ENCODE measurements at places on chromosomes 7 and 10.

DNA sequence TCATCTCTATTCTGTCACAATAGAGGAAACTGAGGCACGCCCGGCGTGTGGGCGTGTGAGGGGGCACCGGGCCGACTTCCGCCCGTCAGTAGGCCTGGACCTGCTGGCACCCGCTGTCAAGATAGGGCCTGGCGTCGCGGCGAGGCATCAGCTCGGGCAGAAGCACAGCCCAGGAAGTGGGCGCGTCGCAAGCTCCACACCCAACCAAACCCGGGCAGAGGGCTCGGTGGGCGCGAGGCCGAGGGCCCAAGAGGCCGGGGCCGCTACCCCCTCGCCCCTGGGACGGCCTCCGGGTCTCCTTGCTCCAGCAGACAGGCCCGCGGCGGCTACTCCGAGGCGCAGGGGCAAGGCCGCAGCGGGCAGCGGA is 91.2 kb downstream of the SPAG6 start:
- DNase-seq: no peak

DNA sequence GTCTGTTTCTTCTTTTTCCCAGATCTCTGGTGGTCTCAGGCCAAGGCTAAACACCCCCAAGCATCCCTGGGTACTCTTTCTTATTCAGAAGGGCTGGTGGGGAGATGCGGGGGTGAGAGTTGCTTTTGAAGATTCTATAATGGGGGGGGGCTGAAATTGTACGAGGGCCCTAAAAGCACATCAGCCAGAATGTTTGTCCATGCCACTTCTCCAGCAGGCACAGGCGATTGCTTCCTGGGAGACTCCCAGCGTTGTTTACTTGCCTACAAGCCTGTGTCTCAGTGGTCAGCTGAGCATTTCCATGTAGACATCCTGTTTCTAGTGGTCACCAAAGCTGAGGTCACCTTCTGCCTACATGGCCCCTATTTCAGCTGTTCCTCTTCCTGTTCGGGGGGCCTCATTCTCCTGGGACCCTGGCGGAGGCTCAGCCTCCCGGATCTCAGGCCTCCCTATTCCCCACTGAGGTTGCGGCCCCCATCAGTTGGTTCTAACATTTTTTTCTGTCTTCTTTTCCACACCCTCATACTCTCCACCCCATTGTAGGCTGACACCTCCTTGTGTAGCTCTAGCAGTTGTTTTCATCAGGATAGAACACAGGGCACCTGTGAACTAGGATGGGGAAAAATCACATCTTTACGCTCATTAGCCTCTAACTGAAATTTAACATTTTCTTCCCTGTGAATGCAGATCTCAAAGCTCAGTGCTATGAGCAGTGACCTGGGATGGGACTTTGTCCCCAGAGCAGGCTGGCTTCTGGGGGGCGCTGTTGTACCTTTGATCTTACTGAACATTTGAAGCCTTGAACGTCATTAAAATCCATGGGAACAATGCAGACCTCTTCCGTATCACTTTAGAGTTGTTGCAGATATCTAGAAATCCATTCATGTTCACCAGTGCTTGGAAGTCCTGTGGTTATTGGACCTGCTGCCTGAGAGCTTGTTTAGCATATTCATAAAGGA is 286.5 kb downstream of the GLRX3 start:
- DNase-seq: no peak

- no peak for DNase-seq
These were observed 285.2 kb upstream of the MKLN1 start for GRCh38 chr7:131042269-131043160.

DNA sequence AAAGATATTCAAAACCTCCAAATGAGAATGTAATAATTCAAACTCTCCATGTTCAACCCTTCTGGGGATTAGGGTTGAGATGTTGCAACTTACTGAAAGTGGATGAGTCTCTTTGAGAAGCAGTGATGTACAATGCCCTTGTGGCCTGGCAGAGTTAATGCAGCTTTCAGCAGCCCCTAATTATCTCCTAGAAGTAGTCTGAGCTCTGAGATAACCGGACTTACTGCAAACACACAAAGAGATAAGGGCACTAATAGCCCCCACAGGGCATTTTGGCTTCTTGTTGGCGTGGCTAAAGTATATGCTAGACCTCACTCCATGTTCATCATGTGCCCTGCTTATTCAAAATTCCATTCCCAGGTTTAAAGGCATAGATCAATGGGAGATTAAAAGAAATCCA is 404.7 kb downstream of the NEBL start:
- no peak for DNase-seq

DNA sequence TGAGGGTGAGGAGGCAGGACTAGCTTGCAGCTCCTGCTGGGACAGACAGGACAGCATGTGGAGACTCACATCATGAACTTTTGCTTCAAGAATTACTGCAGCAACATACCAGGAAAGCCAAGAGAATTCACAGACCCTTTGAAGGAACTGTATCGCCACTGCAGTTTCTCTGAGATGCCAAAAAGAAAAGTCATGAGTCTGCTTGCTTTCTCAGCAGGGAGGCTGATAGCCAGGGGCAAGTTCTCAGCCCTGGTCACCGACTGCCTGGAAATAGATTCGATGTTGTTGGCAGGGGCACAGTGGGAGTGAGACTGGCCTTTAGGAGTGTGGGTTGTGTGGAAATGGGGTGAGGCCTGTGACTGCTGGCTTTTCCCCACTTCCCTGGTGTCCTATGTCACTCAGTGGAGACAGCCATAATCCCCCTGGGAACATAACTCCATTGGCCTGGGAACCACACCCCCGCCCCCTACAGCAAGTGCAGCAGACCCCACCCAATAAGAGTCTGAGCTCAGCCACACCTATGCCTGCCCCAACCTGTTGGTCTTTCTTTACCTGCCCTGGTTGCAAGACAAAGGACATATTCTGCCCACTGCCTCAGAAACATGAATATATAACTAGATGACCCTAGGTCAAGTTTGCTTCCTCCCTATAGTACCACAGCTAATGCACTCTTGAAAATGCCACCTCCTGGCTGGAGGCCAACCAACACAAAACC is 1.6 kb upstream of the SAMD9 start:
- no peak for DNase-seq
